Kasumi-1 (cell line): ENCODE measurements at places on chromosomes 5 and 9.

- DNase-seq = no peak
These were observed 107.0 kb upstream of the PPP1R26 start for GRCh38 chr9:135372501-135373008.

- DNase-seq = no peak
These were observed 64.1 kb upstream of the ZNF608 start for GRCh38 chr5:124810396-124811006.

DNA sequence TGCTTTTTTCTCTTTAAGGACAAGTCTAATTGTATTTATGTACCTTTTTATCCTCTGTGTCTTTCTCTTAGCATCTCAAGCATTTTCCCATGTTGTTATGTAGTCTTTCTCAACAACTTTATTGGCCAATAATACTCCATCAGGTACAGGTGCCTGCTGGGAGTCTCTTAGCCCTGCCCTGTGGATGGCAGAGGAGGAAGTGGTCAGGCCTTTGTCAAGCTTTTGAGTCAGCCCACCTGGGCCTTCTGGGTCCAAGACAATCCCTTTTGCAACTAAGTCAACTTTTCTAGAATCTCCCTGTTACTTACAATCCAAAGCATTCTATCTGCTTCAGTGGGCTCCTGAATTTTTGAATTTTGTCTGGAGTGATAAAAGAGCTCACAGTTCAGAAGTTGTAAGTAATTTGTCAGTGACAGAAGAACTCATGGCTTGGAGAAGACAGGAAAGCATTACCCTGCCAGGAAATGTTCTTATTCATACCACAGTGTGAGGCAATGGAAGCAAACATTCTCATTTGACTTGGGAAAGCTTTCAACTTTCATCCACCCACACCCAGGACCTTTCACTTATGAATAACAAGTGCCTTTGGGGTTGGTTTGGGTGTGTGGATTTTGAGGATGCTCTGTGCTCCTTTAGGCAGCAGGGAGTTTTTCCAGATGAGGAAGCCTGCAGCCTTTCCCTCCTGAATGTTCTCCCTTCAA, 200.0 kb upstream of the S1PR3 start:
- peak; percentile 22 for DNase-seq

DNA sequence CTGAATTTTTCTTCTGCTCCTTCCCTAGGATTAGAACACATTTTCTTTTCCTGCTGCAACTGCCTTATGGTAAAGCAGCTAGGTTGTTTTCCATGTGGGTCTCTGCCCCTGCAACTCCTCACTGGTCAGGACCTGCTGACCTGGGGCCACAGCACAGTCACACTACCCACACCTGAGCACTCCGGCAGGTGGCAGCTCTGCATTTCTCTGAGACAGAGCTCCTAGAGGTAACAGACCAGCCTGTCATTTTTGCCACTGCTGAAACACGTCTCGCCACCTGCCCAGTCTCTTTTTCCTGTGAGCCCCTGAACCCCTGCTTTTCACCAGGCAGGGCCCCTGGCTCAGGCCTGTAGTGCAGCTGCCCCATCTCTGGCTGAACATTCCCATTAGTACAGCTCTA, 609.6 kb downstream of the HINT1 start:
- DNase-seq = no peak

DNA sequence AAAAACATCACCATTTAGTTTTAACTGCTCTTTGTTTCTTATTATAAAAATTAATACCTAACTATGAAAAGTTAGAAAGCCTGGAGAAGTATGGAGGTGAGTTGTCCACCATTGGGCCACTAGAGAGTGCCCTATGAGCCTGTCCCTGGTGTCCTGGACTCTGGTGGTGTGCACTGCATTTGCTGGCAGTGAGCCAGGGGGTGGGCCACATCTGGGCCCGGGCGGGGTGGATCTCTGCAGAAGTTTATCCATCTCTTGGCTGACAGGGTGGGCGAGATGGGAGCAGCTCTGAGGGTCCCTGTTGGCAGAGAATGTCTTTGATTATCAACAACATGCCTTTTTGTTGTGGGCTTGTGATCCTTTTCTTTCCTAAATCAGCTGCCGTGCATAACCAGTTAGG, 8.2 kb downstream of the TENT4A start:
- no peak for DNase-seq

DNA sequence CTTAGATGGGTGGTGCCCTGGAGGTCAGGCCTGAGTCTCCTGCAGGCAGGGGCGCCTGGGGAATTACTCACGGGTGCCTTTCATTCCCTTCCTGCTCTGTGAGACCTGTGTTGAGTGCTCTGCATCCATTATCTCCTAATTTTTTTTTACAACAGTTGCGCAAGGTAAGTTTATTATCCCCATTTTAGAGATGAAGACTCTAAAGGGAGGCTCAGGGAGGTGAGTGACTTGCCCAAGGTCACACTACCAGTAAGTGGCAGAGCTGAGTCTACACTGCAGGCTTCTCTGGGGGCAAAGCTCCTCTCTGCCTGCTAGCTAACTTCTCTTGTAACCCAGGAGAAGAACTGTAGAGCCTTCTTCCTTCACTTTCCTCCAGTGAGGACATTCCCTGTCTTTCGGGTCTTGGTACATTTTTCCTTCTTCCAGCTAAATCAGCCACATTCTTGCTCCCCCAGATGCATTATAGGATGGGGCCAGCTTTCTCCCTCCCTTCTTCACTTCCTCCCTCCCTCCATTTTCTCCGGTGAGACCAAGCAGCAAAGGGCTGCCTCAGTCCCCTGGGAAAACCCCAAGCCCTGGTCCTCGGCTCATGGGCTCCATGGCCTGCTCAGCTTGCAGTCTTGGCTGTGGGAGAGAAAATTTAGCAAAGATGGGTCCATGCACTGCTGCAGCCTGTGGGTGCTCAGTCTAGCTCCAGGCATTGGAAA, 1.8 kb downstream of the PRR7 start:
- DNase-seq = no peak

DNA sequence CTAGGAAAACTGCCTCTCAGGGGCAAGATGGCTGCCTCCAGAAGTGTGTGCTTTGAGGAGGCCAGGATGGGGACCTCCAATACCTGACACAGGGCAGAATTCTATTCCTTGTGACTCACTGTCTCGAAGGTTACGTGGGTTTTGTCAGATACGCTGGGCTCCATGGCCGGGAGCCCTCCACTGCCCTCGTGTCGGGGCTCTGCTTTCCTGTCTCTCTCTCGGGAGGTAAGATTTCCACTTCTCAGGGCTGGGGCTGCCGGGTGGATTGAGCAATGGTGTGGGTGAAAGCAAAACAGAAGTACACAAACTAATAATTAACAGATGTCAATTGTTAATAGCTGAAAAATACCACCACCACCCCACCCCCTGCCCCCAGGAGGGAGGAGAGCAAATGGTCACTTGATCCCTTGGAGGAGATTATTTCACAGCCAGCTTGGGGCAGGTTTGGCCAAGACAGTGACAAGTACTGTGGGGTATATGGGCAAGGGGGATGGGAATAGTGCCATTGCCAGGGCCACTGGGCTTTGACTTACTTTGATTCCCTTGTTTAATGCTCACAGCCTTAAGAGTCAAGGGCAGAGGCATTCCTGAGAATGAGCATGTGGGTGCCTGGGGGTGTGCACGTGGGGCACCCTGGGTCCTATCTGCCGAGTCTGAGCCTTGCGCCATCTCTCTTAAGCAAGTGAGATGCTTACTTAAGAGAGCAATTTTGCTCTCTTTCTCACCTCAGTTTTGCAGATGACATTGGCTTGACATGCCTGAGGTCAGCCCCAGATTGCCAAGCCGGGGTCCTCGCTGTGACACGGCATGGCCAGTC, 28.8 kb upstream of the DAB2IP start:
- DNase-seq = no peak

DNA sequence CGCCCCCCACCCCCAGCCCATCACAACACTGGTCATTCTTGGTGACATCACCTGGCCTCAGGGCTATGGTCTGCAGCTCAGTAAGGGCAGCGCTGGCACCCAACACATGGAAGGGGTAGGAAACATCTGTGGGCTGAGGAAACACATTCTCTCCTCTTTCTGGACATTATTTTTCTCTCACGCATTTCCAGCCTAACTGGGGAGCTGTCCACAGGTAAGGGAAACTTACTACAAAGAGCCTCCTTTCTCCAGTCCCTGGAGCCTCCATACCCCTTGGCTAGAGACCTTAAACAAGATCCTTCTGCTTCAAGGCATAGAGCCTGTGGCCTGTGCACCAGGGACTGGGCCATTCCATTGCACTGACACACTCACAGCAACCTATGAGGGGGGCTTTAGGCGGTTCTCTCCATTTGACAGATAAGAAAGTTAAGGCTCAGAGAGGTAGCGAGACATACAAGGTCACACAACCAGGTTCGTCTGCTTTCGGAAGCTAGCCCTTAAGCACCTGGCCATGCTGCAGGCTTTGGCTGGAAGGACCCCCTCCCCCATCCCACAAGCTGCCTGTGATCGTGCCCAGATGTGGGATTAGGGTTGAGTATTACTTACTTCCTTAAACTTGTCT, 40.7 kb downstream of the CXXC5 start:
- DNase-seq = no peak

DNA sequence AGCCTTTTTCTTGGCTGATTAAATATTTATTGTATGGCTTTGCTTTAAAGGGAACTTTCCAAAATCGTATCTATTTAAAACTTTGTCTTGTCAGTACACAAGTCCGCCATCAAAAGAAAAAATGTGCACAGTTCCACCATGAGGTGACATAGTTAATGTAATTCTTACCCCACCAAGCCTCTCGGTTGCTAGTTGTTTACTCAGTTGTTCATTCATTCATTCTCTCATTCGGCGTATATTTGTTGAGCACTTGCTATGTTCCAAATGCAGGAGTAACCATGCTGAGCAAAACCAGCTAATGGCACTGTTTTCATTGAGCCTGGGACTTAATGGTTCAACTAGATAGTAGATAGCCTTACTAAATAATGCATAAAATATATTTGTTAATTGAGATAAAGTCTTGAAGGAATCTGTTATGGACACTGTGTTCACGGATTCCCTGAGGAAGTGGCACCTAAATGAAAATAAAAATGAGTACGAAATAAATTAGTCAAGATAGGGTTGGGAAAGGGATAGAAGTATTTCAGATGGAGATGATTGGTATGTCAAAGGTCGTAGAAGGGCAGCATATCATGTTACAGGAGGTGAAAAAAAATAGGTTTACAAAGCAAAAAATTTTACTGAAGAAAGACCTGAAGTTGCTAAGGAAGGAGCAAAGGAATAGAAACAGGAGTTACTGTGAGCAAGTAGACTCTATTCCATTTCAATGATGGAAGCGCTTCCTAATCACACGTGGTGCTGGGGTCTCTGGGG, 1.5 kb downstream of the DCAF10 start:
- DNase-seq = no peak

DNA sequence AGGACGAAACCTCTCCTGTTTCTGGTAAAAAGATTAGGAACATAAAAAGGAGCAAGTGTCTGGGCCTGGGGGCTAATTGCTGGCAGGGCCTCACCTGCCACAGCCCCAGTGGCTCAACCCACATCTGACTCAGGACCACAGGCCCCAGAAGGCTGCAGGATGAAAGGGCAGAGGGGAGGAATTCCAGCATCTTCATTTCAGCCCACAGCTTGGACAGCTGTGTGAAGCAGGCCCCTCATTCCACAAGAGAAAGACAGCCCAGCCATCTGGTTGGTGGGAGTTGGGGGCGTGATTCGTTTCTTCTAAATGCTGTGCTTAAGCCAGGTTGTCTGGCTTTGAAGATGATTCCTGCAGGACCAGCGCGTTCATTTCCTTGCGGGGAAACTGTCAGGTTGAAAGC, 29.1 kb downstream of the NKX2-5 start:
- no peak for DNase-seq

GRCh38 chr5:69451941-69452647, 37.2 kb downstream of the MARVELD2 start:
- DNase-seq = no peak

GRCh38 chr9:88804254-88804596, 187.0 kb upstream of the S1PR3 start:
- DNase-seq = no peak

- no peak for DNase-seq
These were observed 7.3 kb downstream of the PCDHAC2 start for GRCh38 chr5:140973550-140973949.

DNA sequence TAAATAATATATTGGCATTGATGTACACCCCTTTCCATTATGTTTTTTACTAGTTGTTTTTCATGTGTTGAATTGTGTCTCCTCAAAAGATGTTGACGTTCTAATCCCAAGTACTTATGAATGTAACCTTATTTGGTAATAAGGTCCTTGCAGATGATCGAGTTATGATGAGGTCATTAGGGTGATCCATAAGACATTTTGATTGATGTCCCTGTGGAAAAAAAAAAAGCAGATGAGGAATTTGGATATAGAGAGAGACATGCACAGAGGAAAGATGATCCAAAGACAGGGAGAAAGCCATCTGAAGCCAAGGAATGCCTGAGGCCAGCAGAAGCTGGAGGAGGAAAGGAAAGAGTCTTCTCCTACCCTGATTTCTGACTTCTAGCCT, 632.7 kb downstream of the TLR4 start:
- DNase-seq = no peak

GRCh38 chr9:132582786-132583583, 579 bp downstream of the BARHL1 start:
- DNase-seq = no peak

GRCh38 chr5:62767650-62768049, 189.0 kb downstream of the LRRC70 start:
- DNase-seq = no peak

DNA sequence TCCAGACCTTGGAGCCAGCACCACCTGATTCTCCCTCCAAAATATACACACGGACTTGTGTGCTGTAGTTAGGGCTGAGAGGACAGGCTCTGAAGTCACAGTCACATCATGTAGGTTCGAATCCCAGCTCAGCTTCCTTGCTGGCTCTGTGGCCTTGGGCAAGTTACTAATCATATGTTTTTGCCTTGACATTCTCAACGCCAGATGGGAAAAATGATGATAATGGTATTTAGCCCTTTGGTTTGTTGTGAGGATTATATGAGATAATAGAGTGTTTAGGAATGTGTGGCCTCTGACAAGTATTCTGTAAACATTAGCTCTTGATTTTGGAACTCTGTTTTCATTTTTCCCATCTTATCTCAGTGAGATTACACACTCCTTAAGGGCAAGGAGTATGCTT, 72.5 kb downstream of the PLAC8L1 start:
- DNase-seq = no peak
